ENCODE measurements at places on chromosomes 13 and 19. TPM values are rescaled to one million over a fixed set of nuclear protein-coding genes. Genes with fewer than 3 reads are reported as not detected.

C19orf85 gene
- total RNA-seq, result 1.2 TPM

- no peak for DNase-seq
Observed at GRCh38 chr13:30559274-30559673, 58.4 kb upstream of the USPL1 start.

- DNase-seq, result peak; percentile 82
Observed at GRCh38 chr13:62357887-62358645, 942.4 kb upstream of the PCDH20 start.

GRCh38 chr13:51212758-51213157 lies 9.4 kb upstream of the FAM124A start:
- DNase-seq, result no peak

FUT3 gene
- not detected for total RNA-seq

SIGLECL1 gene
- total RNA-seq, result not detected

GRCh38 chr19:11031421-11032070 lies 57.7 kb upstream of the LDLR start:
- no peak for DNase-seq

GRCh38 chr13:29185926-29186325 lies 365.8 kb downstream of the MTUS2 start:
- DNase-seq, result no peak

GRCh38 chr19:17206736-17207581 lies 8.2 kb upstream of the USE1 start:
- DNase-seq, result no peak

DNA sequence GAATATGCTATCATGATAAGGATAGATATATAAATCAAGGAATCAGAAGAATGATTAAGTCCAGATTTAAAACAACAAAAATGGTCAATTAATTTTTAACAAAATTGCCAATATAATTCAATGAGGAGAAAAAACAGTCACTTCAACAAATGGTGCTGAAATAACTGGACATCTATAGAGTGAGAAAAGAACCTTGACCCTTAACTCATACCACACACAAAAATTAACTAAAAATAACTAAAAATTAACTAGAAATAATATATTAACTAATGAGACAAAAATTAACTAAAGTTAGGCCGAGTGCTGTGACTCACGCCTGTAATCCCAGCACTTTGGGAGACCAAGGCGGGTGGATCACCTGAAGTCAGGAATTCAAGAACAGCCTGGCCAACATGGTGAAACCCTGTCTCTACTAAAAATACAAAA lies 9.5 kb downstream of the LGALS7 start:
- no peak for DNase-seq

DNA sequence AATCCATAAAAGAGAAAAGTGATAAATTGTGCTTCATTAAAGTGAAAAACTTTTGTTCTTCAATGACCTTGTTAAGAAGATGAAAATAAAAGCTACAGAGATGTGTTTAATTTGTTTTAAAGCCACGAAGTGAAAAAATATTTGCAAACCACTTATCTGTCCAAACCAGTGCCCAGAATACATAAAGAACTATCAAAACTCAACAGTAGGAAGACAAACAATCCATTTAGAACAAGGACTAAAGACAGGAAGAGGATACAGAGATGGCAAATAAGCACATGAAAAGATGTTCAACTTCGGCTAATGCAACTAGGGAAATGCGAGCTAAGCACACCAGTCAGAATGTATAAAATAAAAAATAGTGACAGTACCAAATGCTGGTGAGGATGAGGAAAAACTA lies 15.0 kb downstream of the GJB6 start:
- DNase-seq, result no peak

DNA sequence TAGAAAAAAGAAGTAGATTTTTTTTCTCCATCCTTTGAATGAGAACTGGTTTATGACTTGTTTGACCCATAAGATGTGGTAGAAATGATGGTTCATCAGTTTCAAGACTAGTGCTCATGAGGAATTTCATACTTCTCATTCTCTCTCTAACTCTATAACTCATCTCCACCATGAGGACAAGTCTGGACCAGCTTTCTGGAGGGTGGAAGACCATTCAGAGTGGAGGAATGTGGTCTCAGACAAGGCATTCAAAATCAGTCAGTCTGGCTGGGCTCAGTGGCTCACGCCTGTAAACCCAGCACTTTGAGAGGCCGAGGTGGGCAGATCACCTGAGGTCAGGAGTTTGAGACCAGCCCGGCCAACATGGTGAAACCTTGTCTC lies 3.5 kb upstream of the EID2 start:
- DNase-seq, result no peak

DNA sequence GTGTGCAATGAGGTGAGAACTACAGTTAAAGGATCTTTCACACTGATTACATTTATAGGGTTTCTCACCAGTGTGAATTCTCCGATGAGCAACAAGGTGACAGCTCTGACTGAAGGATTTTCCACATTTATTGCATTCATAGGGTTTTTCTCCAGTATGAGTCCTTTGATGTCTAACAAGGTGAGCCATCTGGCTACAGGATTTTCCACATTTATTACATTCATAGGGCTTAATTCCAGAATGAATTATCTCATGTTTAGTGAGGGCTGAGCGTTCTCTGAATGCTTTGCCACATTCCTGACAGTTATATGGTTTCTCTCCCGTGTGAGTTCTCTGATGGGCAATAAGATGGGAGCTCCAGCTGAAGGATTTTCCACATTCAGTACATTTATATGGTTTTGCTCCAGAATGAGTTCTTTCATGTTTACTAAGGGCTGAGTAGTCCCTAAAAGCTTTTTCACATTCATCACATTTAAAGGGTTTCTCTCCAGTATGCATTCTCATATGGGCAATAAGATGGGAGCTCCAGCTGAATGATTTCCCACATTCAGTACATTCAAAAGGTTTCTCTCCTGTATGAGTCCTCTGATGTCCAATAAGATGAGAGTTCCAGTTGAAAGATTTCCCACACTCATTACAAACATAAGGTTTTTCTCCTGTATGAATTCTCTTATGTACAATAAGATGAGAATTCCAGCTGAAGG lies 4.4 kb upstream of the C19orf18 start:
- DNase-seq, result no peak

ATP4B gene
- total RNA-seq, result not detected

ZNF610 gene
- total RNA-seq, result 6.4 TPM

DNA sequence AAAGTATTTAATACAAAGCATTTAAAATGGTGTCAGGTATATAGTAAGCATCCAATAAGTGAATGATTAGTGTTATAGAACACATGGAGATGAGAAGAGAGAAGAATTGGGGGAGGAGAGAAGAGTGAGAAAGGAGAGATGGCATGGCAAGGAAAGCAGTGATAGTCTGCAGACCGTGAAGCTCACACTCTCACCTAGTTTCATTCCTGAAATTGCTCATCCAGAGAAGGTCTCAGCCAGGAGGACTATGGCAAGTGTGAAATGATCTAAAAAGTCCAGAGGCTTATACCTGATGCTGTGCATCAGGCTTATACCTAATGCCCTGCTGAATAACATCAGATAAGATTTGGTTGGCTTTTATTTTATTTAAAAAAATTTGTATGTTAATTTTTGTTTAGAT lies 351.6 kb upstream of the KLF12 start:
- DNase-seq, result no peak

DNA sequence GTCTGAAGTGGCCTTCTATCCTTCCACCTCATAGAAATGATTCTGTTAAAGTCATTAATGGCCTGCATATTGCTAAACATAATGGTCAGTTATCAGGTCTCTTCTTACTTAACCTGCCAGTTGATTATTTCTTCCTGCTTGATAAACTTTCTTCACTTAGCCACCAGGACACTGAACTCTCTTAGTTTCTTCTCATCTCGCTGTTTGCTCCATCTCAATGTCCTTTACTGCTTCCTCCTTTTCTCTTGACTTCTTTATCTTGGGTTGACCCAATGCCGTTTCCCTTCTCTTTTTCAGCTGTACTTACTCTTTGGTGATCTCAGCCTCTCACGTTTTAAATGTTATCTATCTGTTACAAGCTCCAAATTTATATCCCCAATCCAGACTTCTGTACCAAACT lies 17.1 kb upstream of the CLC start:
- DNase-seq, result no peak

MAST1 gene
- 11.8 TPM for total RNA-seq

DNA sequence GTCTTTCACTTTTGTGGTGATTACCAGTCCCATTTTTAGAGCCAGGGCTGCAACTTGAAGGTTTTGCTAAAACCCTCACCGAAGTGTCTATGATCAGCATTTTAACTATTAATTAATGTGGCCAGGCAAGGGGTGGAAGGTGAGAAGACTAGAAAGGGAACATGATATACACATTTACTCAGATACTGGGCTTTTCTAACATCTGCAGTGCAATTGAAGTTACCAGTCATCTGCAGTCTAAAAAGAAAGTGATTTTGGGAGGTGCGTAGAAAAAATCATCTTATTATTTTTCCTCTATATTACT lies 481 bp downstream of the ALOX5AP start:
- no peak for DNase-seq

Measured in H9 (cell line).